ENCODE measurements at places on chromosomes 1 and 21.

GRCh38 chr21:33950431-33951079 lies 35.0 kb upstream of the ATP5PO start:
- DNase-seq = no peak

GRCh38 chr1:54645806-54646676 lies 4.5 kb downstream of the MROH7 start:
- DNase-seq = no peak

DNA sequence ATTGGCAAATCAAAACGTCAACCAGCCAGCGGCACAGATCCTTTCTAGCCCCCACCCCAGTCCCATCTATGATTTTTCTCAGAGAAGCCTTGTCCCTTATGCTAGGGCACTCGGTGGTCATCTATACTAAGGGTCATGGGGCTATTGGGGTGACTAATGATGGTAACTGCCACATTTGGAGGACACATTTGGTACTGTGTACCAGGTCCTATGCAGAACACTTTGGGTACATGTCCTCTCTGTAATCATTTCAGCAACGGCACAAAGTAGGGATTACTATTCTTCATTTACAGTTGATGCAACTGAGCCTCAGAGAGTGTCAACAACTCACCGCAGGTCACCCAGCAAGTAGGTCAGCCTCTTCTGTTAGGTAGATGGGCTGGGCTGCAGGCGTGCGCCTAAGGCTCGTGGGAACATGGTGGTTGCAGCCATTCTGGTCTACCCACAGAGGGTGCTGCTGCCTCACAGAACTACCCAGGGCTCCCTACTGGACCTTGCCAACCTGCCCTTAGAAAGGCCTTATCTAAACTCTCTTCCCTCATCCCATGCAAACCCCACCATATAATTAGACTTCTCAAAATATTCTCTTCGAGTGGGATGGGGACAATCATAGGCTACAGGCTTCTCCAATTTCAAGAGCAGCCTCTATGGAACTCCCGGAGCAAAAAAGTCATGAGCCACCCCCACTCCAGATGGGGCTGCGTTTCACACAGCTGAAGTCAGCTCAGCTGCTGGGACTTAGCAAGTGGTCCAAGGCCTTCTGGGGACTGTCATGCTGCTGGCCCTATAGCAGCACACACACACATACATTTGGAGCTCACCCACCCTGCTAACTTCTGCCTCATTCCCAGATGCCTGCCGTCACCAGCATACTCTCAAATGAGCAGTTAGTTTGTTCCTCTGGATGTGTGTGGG lies 5.8 kb upstream of the SDHB start:
- DNase-seq = peak; percentile 65

DNA sequence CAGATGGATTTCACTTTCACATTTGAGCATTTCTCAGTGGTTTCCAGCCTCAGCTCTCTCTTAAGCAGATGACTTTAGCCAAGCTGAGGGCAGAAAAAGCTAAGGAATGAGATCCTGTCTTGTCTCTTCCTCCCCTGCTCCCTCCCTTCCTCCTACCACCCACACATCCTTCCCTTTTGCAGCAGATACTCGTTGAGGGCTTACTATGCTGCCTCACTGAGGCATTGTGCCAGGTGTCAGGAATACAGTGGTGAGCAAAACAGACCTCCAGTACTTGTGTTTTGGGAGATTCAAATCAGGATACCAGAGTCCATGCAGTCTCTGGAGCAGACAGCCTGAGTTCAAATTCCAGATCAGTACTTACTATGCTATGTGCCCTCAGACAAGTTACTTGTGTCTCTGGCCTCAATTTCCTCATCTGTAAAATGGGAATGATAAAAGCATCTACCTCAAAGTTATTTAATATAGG lies 43.2 kb downstream of the KIF26B start:
- DNase-seq = no peak

- DNase-seq = no peak
These were observed 327.0 kb upstream of the DUSP10 start for GRCh38 chr1:222068937-222069336.

GRCh38 chr1:39681999-39682398 lies 9.2 kb downstream of the HPCAL4 start:
- no peak for DNase-seq

Measured in B cell (primary cell).